ENCODE measurements at places on chromosomes 3 and 15.

DNA sequence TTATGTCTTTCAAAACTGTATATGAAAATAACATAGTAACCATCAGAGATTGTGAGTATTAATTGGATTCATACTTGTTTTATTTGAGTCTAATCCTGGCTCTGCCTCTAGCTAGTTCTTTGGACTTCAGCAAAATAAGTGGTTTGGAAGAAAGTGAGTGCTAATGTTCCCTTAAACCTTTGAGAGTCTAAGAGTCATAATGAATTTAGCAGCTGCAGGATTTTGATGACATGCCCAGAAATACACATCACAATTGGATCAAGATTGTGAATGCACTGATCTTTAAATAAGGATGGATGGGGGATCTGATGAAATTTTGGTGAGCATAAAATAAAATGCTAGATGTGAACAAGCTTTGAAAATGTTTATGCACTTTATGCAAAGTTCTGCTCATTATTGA is 79.9 kb upstream of the FAM98B start:
- DNase-seq = no peak

DNA sequence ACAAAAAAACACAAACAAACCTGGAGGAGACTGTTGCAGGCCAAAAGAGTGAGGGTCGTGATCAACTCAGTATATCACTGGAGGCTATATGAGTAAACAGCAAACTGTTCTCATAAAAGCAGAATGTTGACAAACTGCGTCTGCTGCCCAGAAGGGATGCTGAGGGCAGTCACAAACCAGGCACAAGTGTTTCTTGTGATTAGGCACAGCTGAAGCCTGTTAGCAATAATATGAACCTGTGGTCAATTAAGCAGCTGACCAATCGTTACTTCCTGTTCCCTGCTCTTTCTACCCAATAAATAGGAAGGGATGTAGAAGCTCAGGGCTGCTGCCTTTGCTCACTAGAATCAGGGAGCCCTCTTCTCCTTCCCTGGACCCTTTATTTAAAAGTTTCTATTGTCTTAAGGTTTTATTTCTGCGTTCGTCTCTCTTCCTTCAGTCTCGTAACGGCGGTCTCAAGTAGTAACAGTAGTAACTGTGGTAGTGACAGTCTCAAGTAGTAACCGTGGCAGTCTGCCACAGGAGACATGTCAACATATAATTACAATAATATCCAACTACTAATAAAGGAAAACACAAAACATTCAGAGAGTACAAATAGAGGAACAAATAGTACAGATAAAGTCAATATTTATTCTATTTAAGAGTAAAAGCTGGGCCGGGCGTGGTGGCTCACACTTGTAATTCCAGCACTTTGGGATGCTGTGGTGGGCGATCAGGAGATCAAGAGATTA is 698.4 kb upstream of the CCDC54 start:
- DNase-seq = no peak

GRCh38 chr3:160675566-160676124 is 1.3 kb upstream of the ARL14 start:
- no peak for DNase-seq

DNA sequence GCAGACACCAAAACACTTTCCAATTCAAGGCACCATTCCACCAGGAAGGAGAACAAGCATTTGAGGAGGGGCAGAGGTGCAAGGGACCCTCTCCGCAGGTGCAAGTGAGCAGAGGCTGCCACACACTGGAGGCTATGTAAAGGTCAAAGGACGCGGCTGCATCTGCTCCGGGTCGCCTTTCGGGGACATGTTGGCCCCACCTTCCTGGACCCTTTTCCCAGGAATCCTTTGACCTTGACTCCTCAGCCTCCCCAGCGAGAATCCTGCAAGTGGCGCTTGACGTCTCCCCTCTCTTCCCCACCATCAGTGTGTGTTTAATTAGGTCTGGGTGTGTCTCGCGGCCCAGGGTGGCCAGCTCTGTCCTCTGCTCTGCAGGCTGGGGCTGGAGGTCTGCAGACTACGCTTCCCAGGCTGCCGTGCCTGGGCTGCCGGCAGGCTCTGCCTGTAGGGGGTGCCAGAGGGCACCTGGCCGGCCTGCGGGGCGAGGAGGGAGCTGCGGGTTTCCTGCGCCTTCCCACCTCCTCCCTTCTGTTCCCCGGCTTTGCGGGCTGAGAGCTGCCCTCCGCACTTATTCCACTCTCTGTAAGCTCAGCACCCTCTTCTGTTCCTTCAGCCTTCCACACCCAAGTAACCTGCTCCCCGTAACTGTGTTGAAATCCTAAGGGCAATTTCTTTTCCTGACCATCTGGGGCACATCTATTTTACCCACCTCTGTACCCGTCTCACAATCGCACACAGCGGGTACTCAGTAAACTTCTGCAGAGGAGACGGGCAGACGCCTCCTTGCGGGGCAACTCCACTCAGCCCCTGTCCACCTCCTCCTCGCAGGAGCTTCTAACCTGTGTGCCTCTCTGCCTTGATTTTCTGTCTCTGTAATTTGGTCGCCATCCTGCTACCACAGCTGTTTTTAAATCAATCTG is 129.8 kb downstream of the NSMCE3 start:
- peak; percentile 56 for DNase-seq

DNA sequence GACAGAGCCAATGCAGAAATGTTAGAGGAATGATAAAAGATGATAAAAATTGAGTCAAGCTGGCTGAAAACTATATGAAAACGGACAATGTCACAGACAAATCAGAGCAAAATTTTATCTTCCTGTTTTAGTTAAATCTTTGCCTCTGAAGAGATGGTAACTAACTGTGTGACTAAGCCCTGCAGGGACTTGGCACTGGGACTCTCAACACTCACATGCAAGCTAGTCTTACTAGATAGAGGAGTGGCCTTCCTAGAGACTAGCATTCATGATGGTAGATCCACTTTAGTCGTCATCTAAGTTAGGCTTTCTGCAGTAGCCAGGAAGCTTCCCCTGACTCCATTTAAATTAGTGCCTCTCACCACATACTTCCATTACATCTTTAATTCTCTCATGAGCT is 4.1 kb downstream of the CCDC191 start:
- no peak for DNase-seq

GRCh38 chr15:98855067-98855814 is 152.4 kb downstream of the PGPEP1L start:
- no peak for DNase-seq

- DNase-seq = no peak
Measured at GRCh38 chr15:59879506-59880265, 124.4 kb upstream of the FOXB1 start.
